ENCODE measurements at places on chromosomes 6 and 20.
A peak's percentile ranks its signal among the peaks of the same experiment; 100 is the strongest.

- DNase-seq = no peak
Observed at GRCh38 chr20:20837574-20838021, 125.2 kb upstream of the RALGAPA2 start.

DNA sequence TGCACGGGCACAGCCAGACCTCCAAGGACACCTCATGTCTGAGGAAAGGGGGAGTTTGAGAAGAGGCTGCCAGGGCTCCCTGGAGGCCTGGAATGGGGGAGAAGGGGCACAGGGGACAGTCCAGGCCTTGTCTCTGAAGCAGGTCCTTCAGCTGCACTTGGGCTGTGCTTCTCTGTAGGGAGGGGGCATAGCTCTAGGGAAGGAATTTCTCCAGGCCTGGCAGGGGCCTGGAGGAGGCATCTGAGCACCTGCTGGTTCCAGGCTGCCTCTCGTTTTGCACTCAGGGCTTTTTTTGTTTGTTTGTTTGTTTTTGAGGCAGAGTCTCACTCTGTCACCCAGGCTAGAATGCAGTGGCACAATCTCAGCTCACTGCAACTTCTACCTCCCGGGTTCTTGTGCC lies 67.7 kb downstream of the BCAS4 start:
- DNase-seq = no peak

DNA sequence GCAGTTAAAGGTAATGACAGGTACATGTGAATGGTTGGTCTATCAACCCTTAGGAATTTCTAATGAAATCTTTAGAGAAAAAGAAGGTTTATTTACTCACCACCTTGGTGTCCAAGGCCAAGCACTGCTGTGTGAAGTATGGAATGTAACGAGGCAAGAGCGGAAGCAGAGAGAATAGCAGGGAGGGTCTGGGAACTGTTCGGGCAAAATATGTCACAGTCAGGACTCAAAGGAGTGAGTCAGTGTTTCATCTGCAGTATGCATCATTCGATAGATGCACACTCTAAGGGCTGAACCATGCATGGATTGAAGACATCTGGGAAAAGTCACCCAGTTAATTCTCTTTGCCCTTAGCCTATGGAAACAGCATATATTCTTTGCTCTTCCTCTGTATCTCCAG lies 33.2 kb downstream of the ADGRF5 start:
- DNase-seq = no peak

DNA sequence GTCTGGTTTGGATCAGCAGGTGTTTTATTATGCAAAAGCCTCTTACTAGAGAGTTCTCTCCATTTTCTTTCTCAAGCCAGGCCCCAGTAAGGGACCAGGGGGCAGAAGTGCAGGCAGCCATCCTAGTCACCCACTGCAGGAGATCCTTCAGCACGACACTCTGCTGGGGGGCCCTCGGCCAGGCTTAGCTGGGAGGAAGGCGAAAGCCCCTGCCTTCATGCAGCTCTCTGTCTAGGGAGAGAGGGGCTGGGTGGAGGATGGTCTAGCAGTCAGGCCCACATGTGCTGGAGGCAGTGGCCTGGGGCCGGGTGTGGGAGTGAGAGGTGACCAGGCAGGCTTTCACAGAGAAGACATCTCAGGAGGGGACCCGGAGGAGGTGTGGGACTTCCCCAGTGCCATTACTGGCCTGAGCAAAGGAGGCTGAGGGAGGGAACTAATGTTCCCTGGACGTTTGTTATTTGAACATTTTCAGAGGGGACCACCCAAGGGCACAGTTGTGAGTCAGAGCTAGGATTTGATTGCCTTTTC lies 33.5 kb upstream of the VSTM2L start:
- no peak for DNase-seq

DNA sequence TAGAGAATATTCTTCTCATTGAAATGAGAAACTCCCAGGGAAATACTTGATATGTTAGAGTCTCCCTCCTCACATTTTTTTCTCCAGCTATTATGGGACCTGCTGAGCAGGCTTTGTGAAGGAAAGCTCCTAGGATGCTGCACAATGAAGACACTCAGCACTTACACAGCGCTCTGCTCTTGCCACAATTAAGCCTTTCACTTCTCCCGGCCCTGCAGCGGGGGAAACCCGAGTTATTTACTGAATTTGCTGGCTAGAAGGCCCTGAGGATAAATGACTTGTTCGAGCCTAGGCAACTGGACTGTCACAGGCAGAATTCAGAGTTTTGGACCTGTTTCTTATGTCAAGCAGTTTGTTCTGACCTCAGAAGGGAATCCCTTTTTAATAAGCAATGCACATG lies 102.0 kb downstream of the MAP3K7 start:
- DNase-seq = no peak

- no peak for DNase-seq
Observed at GRCh38 chr6:119612176-119612891, 262.8 kb upstream of the MAN1A1 start.

GRCh38 chr6:158422629-158423238 lies 110.5 kb downstream of the TULP4 start:
- DNase-seq = no peak

DNA sequence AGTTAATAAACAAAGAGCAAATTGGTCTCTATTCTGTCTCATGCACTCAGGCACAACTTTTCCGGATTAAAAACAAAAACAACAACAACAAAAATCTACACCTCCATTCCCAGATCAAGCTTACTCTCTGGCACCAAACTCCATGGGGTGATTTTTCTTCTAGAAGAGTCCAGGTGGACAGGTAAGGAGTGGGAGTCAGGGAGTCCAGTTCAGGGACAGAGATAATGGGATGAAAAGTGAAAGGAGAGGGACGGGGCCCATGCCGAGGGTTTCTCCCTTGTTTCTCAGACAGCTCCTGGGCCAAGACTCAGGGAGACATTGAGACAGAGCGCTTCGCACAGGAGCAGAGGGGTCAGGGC lies 437 bp upstream of the HLA-A start:
- no peak for DNase-seq

DNA sequence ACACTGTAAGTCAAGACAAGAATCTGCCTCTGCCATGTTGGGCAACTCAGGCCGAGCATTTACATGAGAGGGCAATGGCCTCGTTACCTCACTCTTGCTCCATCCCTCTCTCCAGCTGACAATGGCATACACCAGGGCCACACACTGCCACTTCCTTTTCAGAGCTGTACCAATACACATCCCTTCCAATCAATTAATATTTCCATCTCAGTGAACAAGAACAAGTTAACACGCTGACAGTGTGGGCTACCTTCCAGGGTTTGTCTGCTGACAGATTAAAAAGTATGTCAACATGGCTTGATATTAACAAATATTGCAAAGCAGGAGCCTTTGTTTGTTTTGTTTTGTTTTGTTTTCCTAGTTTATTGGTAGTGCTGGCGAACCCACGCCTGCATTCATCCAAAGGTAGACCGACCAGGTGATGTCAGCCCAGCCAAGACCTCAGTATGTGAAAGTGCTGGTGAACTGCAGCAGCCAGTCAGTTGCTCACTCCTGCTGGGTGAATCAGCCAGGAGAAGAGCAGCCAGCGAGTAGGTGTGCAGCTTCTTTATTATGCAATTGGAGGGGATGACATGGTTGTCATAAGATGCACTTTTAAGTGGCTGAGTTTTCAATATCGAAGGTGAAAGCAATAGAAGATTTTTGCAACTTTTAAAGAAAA lies 487.3 kb upstream of the JARID2 start:
- DNase-seq = no peak

GRCh38 chr6:40440053-40440452 lies 147.1 kb downstream of the LRFN2 start:
- no peak for DNase-seq

GRCh38 chr6:129709769-129710449 lies at the start of gene ARHGAP18:
ARHGAP18 (minus strand) TSS chr6:129710177; CDS start chr6:129710136, 41 bp downstream.
- peak; percentile 48 for DNase-seq

DNA sequence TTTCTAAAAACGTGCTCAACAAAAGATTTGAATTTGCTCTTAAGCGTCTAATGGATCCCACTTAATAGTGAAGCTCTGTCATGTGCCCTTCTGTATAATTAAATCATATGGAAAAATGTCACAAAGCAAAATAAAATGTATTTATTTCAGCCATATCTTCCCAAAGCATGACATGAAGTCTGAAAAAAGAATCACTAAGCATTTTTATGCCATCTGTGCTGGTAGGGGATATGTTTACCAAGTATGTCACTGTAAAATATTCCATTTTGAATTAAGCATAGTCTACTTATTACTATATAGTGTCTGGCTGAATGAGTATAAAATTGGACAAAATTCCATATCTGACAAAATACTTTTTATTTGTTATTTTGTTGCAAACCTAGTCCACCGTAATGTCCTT lies 248.0 kb upstream of the QKI start:
- no peak for DNase-seq

- DNase-seq = no peak
Observed at GRCh38 chr6:46901882-46902314, 19.8 kb downstream of the ADGRF5 start.
